Hindlimb muscle (tissue), 1 donor: ENCODE measurements at places on chromosomes 7 and 10.
A peak's percentile ranks its signal among the peaks of the same experiment; 100 is the strongest.

- no peak for DNase-seq
These were observed 296.1 kb downstream of the CAMK1D start for GRCh38 chr10:12645449-12645848.

- DNase-seq, result peak; percentile 37
These were observed 50.4 kb upstream of the NFE2L3 start for GRCh38 chr7:26101361-26102151.

DNA sequence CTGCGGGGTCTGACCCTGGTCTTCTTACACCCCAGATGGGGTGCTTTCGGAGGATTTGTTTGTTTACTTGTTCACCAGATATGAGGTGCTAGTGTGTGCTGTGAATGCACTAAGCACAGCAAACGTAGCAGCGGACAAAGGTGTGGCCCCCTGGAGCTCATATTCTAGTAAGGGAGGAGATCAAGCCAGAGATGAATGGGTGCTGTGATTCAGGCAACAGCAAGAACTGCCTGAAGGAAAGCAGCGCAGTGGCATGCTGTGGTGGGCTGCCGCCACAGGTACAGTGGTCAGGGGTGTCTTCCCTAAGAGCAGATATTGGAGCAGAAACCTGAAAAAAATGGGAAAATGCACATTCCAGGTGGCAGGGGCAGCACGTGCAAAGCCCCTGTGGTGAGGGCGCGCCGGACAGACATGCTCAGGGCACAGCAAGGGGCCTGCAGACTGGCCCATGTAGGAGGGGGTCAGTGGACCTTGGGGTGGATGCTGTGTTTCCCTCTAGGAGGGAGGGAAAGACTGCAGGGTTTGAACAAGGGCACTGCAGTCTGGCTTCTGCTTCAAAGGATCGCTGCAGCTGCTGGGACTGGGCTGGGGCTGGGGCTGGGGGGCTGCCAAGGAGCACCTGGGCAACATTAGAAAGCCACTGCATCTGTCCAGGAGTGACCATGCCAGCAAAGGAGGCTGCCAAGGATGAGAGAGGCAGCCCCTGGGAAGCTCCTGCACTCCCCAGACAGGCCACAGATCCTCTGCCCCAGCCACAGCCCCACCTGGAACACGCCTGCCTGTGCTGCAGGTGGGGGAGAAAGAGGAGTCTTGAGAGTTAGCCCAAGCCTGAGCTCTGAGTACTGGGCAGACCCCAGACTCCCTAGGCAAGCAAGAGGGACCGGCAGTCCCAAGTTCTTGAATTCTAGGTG, 927 bp upstream of the DEPP1 start:
- DNase-seq, result no peak

DNA sequence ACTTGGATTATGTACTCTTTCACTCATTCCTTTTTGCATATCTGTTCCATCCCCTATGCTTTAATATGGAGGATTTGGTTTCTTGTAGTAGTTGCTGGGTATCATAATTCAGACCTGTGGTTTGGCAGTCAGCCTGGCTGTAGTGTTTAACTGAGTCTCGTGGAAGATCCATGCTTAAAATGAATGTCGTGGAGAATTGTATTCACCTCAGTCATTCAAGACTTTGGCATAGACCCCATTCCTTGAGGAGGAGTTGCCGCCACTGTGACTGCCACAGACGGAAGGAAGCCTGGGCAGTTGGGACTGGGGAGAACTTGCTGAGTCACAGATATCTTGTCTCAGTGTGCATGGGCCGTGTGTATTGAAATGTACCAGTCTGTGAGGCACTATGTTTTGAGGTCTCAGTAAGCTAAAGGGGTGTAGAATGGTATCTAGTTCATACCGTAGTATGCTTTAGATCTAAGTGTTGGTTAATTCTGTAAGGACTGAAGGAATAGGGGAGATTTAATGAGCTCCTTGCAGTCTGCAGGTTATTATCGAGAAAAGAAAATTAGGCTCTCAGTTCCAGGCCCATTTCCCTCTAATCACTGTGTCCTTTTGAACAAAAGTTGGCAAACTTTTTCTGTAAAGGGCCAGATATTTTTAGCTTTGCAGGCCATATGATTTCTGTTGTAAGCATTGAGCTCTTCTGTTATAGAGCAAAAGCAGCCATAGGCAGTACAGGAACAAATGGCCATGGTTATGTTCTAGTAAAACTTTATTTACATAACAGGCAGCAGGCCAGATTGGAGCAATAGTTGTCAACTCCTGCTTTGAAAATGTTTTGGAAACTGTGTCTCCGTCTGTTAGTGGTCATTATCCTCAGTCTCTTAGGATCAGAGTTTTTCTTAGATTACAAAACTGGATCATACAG, 76.8 kb downstream of the TPST1 start:
- DNase-seq, result peak; percentile 6

- no peak for DNase-seq
These were observed 3.3 kb downstream of the PRSS1 start for GRCh38 chr7:142752376-142753225.

DNA sequence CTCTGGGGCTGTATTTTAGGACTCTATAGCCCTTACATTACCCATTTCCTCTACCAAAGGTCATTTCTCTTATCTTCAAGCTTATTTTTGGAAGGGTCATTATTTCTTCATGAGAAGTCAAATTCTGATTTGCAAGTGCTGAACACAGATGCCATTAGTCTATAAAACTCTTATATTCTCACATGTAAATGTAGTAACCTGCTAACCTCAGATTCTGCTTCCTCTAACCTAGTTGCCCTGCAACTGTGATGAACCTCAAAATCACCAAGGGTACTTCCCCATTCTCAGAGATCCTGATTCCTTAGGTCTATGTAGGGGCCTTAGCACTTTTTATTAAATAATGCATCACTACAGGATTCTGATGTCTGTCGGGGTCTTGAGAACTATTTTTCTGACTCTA, 6.3 kb downstream of the FAS start:
- no peak for DNase-seq

GRCh38 chr7:29288181-29289091, 93.9 kb downstream of the CHN2 start:
- no peak for DNase-seq

GRCh38 chr10:597976-598375, 91.5 kb downstream of the DIP2C start:
- no peak for DNase-seq

- no peak for DNase-seq
These were observed 668.2 kb downstream of the KCNMA1 start for GRCh38 chr10:76969366-76969948.

- peak; percentile 66 for DNase-seq
These were observed at the start of gene PLXDC2 for GRCh38 chr10:19816411-19817230. PLXDC2 (plus strand) TSS chr10:19816432.

GRCh38 chr7:34823650-34824258, 165.7 kb downstream of the NPSR1 start:
- DNase-seq, result peak; percentile 20

- DNase-seq, result no peak
These were observed 29.3 kb upstream of the MTPAP start for GRCh38 chr10:30378201-30378995.

GRCh38 chr10:87658321-87658795, 1.3 kb upstream of the PAPSS2 start:
- DNase-seq, result no peak

- DNase-seq, result no peak
These were observed 34.0 kb upstream of the CNPY1 start for GRCh38 chr7:155580367-155580766.
